ENCODE measurements at places on chromosomes 1 and 21.

GRCh38 chr21:38793926-38794713 lies 11.6 kb upstream of the ETS2 start:
- no peak for DNase-seq

GRCh38 chr1:85992791-85993190 lies 163.8 kb downstream of the COL24A1 start:
- no peak for DNase-seq

DNA sequence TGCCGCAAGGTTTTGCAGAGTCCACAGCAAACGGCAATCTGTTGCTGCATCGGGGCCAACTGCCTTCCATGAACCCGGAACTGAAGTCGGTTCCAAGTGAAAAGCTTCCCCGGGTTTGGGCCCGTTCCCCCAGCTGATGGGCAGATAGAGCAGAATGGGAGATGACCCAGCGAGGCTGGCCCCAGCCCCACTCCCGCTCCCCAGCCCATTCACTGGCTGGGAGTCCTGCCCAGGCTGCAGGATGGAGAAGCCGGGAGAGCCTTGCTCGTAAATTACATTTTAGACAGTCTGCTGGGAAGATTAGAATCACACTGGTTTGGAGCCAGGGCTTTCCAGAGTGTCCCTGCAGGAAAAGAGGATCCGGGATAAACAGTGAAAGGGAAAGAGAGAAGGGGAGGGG lies 31.6 kb upstream of the PAX7 start:
- no peak for DNase-seq

DNA sequence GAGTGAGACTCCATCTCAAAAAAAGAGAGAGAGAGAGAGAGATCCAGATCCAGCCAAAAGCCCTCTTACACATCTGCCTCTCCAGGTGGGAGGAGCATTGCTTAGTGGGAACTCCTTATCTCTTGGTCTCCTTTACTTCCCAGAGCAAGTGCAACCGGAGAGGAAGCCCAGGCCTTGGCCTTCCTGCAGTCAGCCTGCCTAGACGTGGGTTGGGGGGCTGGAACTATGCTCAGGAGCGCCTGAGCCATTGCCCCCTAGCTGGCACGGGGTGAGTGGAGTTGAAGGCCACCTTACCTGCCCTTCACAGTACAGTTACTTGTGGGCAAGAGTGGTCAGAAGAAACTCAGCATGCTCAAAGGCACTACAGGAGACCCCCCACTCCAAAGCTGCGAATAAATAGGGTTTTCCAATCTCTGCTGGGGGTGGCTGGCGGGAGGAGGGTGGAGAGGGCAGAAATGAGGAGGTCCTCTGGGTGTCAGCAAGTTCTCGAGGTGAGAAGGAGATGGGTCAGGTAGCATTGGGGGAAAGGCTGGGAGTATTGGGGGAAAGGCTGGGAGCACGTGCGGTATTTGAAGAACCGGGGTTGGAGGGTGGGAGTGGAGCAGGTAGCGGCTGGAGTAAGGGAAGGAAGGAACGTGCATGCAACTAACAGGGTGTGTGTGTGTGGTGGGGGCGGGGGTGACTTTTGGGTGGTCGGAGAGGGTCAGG lies 4.7 kb upstream of the DMBX1 start:
- DNase-seq, result no peak

DNA sequence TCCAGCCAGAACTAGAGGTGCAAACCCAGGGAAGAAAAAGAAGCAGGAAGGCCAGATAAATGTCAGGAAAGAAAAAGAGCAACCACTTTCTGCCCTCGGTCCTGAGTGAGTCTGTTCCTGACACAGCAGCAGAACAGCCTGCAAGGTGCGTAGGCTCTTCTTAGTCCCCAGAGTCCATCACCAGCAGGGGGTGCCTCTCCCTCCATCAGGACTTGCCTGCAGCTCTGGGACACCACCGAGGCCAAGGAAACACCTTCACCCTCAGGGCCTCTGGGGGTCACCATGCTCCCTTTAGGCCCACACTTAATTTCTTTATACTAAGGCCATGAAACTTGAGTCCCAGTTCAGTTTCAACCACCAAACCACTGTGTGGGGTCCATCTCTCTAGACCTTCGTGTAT lies 43.7 kb upstream of the NFASC start:
- DNase-seq, result peak; percentile 22

DNA sequence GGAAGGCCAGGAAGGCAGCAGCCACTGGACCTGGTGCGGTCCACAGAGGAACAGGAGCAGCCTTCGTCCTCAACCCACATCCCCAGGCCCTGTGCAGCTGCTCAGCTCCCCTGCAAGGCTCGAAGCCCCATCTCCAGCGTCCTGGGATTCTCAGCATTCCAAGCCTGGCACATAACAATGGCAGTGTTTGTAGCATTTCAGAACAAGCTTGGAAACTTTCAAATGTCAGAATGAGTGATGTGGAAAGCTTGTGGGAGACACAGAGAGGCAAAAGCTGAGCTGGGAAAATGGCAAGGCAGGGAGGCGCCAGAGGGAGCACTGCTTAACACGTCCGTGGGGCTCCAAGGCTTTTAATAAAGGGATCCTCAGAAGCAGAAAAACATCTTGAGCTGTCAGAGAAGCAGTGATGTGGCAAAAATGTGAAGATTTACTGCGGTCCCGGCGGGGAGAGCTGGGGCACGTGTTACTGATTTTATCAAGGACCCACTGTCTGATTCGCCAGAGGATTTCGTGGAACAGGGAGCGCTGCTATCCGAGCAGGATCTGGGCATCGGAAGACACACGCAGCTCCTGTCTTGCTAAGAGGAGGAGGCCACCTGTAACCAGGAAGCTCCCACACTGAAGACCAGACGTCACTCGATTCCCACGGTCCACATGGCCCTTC lies 38.1 kb downstream of the TOMM20 start:
- DNase-seq, result no peak

- DNase-seq, result peak; percentile 45
Observed at GRCh38 chr1:151898519-151898991, 10.8 kb downstream of the THEM4 start.

DNA sequence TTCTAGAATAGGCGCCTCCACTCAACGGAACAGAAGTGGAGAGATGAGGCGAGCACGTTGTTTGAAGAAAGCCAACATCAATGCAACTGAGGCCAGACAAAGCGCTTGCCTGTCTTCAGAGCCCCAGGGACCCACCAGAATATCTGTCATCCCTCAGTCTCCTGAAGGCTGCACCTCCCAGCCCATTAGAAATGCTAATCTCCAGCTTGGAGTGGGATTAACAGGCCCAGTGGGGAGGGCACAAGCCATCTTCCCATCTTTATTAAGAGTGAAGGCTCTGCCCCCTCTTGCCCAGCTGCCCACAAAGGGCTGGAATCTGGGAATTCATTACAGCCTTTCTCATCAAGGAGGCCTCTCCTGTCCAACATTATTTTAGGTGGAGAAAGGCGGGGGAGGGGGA lies 16.8 kb upstream of the CNTN2 start:
- no peak for DNase-seq

GRCh38 chr1:193568512-193568911 lies 382.1 kb upstream of the B3GALT2 start:
- DNase-seq, result no peak

DNA sequence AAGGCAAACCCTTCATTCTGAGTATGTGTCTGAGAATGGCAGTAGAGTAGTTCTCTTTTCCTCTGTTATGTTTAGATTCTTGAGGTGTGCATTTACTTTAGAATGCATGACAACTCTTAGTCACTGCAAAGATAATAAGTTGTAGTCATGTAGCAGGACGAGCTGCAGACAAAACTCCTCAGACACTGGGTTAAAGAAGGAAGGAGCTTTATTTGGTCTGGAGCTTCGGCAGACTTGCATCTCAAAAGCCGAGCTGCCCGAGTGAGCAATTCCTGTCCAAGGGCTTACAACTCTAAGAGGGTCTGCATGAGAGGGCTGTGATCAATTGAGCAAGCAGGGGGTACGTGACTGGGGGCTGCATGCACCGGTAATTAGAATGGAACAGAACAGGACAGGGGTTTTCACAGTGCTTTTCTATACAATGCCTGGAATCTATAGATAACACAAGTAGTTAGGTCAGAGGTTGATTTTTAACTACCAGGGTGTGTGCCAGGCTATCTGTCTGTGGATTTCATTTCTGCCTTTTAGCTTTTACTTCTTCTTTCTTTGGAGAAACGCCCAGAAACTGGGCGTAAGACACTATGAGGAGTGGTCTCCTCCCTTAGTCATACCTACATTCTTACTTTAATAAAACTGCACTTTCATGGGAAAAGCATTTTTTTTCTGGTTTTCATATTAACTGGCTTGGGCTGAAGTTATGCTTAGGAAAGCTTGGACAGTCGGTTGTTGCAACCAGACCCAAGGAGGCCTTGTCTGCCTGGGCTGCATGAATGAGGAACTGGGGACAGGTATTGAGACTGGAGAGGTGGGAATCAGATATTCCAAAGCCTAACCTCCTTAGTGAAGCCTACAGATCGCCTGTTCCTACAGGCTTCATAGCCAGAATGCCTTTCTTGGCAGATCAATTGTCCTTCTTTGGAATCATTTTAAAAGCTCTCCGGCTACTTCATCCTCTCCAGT lies 115.1 kb downstream of the RHOU start:
- no peak for DNase-seq

GRCh38 chr1:235286667-235287066 lies 41.3 kb downstream of the ARID4B start:
- no peak for DNase-seq

GRCh38 chr1:43359696-43360095 lies 915 bp downstream of the CDC20 start:
- DNase-seq, result no peak

DNA sequence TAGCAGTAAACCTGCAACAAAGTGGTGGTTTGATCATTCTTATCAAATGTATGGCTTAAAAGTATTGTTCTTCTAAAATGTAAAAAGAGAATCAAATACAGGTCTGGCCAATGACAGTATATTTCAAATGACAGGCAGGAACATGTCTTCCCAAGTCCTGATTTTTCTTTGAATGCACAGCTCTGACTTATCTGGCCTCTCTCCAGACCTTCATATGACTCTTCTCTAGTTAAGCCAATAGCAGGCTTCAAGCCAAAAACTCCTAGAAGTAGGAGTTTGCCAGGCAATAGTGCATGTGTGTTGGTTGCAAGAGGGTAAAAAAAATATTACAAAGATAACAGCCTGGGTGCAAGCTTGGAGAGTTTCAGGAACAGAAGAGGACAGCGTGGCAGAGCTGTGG lies 345.5 kb downstream of the SMYD3 start:
- DNase-seq, result no peak

GRCh38 chr1:168939110-168939946 lies 167.2 kb upstream of the ATP1B1 start:
- DNase-seq, result no peak

- DNase-seq, result no peak
Observed at GRCh38 chr1:202848191-202848542, 37.4 kb downstream of the PCAT6 start.

DNA sequence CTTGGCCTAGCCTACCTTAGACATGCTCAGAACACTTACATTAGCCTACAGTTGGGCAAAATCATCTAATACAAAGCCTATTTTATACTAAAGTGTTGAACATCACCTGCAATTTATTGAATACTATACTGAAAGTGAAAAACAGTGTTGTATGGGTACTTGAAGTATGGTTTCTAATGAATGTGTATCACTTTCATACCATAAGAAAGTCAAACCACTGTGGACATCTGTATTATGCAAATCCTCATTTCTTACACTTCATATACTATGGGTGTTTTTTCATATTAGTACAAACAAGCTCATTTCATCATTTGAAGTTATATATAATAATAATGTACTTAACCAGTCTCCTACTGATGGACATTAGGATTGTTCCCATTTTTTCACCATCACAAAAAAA lies 41.2 kb downstream of the TDRD5 start:
- no peak for DNase-seq

- no peak for DNase-seq
Observed at GRCh38 chr1:31389616-31390015, 16.7 kb upstream of the FABP3 start.

DNA sequence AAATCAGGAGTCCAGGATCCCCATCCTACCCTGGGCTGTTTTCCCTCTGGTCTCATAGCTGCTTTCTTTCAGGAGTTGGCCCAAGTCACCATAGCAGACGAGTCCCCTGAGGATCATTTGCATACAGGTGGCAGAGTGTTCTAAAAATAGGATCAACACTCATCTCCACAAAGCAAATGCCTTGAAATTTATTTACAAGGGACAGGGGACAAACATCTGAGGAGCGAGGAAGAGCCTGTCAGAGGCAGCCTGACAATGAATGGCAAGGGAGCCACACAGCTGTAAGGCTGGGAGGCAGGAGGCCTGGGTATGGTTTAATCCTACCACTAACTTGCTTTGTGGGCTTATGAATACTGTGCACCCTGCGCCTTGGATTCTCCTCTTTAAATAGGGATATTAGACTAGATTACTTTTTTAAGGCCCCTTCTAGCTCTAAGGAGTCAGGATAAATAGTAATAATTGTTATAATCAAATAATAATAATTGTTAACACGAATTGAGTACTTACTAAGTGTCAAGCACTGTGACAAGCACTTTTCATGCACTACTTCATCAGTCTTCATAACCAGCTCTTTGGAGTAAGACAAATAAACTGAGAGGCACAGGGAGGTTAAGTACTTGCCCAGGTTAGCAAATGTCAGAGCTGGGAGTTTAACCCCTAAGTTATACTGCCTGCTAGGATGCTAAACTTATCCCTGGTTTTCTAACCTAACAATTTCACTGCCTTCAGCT lies 34.5 kb downstream of the RAB3B start:
- DNase-seq, result no peak

DNA sequence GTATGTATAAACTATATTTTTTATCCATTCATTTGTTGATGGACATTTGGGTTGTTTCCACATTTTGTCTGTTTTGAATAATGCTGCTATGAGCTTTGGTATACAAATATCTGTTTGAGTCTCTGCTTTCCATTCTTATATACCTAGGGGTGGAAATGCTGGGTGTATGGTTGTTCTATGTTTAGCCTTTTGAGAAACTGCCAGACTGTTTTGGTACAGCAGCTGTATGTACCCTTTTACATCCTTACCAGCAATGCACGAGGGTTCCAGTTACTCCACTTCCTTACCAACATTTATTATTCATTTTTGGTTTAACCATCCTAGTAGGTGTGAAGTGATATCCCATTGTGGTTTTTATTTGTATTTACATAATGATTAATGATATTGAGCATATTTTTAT lies 13.9 kb downstream of the RASAL2 start:
- no peak for DNase-seq

DNA sequence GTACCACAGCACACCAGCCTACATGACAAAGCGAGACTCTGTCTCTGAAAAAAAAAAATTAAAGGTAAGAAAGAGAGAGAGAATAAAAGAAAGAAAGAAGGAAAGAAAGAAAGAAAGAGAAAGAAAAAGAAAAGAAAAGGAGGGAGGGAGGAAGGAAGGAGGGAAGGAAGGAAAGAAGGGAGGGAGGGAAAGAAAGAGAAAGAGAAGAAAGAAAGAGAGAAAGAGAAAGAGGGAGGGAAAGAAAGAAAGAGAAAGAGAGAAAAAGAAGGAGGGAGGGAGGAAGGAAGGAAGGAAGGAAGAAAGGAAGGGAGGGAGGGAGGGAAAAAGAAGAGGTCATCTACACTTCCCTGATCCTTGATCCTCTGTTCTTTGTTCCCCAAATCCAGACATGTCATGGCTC lies 104.8 kb upstream of the GJB5 start:
- DNase-seq, result no peak

- no peak for DNase-seq
Observed at GRCh38 chr1:21322681-21323016, 32.4 kb upstream of the ECE1 start.

- no peak for DNase-seq
Observed at GRCh38 chr1:228849011-228849541, 113.8 kb downstream of the RHOU start.
